ENCODE measurements at places on chromosomes 2 and 18.

DNA sequence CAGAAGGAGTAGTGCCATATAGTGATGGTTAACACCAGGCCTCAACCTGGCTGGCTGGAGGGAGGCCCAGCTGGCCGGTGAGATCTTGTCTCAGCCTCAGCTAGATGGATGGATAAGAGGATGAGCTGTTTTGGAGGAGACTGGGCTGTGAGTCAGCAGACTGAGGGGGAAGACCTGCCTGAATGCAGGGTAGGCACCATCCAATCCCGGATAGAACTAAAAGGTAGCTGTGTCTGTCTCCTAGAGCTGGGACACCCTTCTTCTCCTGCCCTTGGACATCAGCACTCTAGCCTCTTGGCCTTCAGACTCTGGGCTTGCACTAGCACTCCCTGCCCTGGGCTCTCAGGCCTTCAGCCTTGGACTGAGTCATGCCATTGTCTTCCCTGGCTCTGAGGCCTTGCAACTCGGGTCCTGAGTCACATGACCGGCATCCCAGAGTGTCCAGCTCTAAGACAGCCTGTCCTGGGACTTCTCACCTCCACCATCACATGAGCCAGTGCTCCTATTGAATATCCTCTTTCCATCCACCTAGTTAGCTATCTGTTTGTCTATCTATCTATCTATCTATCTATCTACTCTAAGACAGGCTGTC, 131.3 kb downstream of the TPO start:
- DNase-seq = no peak

DNA sequence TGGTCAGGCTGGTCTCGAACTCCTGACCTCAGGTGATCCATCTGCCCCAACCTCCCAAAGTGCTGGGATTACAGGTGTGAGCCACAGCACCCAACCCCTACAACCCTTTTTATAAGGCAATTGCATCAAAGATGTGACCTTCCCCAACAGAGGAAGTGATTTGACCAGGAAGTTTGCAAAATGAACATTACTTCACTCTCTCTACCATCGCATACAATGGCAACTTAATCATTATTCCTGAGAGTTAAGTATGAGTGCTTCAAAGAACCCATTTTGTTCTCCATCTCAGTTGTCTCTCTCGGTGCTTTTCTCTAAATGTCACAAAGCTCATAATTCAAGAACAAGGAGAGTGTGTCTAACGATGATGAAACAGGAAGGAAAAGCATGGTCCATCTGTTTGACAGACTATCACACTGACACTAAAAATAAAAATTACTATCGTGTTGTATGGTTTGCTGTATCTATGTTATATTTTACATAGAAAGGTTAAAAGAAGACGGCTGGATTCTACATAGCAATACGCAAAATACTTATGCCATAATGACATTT, 18.1 kb upstream of the CREG2 start:
- no peak for DNase-seq

DNA sequence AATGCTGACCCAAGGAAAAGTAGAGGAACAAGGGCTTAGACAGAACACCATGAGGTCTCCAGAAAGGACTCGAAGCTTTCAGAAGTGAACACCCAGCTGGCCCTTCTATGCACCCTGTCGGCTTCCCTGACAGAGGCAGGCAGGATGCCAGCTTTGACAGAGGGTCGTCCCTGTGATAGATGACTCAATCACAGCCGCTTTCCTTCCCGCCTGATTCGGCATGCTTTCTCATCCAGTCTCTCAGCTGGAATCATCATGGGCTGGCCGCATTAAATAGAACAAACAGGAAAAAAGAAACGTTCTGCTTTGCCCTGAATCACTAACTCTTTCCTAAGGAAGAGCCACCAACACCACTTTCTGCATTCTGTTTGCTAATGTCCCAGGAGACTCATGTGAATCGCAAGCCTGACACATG, 140.3 kb upstream of the RAB12 start:
- DNase-seq = no peak

DNA sequence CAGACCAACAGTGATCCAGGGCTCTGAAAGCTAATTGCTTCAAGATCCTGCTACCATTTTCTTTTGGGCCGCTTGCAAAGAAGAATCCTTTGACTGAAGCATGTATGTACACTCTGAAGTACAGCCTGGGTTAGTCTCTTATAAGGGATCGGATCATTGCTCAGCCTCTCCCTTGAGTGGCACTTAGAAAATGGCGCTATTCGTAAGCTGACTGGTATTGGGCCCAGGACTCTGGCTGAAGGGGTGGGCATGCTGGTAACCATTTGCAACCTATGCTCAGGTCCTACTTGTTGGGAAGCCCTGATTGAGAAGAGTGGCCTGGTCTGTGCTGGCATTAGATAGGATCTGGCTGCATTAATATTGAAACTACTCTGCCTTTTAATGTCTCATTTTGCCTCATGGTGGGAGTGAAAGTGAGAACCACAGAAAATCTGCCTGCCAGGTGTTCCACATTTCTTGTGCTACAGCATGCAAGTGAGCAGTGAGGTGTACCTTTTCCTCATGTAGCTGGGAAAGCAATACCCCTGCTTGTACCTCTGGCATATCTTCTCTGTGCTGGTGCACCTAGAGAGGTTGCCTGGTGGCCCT, 661 bp upstream of the MGAT5 start:
- DNase-seq = no peak

DNA sequence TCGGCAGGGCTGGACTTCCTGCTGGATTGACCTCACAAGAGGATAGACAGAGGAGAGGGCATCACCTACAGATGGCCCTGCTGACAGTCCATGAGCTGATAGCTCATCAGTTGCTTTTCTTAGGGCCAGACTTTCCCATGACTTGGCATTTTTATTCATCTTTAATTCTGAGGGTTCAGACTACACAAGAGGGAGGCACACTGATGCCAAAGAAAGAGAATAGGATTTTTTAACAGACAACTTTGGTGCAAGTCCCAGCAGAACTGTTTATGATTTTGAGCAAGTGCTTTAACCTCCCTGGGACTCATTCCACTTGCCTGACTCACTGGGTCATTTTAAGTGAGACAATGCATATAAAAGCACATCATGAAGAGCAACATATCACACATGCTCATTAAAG, 299.2 kb downstream of the INSIG2 start:
- DNase-seq = no peak

DNA sequence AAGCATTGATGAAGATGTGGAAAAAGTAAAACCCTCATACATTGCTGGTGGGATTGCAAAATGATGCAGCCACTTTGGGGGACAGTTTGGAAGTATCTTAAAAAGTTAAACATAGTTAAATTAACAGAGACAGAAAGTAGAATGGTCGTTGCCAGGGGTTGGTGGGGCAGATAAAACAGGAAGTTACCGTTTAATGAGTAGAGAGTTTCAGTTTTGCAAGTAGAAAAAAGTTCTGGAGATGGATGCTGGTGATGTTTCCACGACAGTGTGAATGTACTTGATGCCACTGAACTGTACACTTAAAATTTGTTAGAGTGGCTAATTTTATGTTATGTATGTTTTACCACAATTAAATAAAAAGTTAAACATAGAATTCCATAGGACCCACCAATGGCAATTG, 44.5 kb upstream of the EGR4 start:
- no peak for DNase-seq

GRCh38 chr2:138476186-138476585, 25.4 kb upstream of the SPOPL start:
- DNase-seq = no peak

All from activated naive CD4-positive, alpha-beta T cell (primary cell).